ENCODE measurements at places on chromosomes 2 and 18.

- no peak for DNase-seq
Observed at GRCh38 chr18:32362484-32362883, 108.2 kb downstream of the GAREM1 start.

DNA sequence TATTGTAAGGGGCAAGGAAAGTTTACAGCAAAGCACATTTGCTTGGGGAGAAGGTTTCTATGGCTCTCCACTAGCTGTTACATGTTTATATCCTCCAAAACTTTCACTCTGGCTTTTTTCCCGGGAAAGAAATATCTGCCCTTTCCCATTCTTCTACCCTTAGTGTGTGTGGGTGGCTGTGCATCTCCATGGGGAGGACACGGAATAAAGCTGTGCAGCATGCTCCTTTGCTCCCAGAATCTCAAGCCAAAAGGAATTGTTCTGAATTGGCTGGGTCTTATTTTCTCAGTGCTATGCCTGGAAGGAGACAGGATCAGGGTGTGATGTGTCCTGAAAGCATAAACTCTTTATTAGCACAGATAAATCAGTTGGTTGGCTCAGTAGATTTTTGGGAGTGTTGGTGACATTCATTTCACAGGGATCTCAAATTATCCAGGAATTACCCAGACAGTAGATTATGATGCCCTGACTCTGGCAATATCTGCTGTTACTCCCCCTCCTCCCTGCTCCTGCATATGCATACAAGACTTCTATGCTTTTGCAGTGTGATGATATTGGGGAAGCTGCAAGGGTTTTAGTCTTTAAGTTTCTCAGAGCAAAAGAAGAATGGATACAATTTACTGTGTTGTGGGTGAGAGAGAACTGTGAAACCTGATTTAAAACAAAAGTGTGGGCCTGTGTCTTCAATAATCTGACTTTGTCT is 63.1 kb downstream of the PARD3B start:
- DNase-seq = peak; percentile 26

DNA sequence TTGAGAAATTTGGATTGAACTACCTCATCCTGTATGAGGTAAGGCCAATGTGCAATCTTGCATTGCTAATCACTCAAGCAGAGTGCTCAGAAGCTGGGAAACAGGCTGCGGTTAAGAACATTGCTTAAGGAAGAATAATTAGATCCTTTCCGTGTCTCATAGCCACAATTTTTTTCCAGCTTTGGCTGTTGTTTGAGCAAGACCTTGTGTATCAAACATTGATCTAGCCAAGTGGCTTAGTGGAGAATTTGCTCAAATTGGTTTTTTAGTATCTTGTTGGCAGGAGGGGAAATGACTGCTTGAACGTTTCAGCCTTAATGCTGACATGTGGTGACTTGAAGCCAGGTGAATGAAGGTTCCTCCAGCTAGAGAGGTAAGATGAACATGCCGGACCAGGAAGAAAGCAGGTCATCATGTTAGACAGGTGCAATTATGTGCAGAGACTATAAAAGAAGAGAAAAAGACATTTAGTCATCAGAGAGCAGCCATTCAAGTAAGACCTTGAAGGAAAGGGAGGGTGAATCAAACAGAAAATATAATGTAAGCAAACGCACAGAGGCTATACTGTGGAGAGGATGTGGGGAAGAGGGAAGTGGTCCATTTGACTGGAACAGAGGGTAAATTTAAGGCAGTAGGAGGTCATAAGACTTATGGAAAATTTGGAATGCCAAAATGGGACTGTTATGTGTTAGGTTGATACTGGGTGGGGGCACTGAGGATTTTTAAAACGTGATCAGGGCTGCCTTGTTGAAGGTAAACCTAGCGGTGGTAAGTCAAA is 98.9 kb upstream of the CYP1B1 start:
- no peak for DNase-seq

- no peak for DNase-seq
Observed at GRCh38 chr2:205407984-205408383, 274.3 kb upstream of the NRP2 start.

DNA sequence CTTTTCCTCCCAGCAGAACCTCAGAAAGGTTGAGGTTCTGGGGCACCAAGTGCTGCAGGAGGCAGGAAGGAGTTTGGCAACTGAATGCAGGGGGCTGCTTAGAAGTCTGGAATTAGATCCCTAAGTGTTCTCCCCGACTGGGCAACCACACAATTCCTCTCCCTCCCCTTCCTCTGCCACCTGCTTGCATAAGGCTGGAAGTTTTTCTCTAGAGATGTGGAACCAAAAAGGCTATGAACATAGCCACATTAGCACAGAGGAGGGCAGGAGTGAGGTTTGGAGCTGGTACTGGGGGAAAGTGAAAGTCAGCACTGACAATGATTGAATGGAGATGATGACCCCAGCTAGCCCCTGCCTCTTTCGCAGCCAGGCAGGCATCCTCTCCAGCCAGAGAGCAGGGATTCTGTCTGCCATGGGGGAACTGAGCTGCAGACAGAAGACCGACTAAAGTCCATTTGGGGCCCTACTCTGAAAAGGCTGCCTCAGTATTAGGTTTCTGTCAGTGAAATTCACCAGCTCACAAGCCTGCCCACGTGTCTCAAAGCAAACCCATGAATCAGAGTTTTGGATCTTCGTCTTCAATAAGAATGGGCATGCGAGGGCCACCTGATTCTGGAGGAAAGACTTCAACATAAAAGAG is 87.9 kb upstream of the ITGA6 start:
- DNase-seq = no peak

- peak; percentile 73 for DNase-seq
Observed at GRCh38 chr2:112048887-112049286, 6.2 kb upstream of the TMEM87B start.

GRCh38 chr2:42922790-42923579 is 130.6 kb upstream of the HAAO start:
- DNase-seq = peak; percentile 55

DNA sequence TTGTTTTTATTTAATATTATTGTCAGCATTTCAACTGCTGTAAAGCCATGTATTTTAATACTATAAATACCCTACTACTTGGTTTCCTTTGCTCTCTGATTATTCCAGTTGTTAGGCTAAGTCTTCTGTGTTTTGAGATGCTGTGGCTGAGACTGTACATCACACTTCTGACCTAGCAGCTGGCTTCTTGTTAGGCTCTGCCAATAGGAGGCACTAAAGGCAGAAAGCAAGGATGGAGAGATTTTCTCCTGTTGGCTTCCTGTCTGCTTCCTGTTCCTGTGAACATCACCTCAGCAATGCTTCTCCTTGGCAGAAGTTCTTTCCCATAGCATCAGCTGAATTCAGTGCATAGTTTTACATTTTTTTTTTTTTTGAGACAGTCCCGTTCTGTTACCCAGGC is 68.3 kb upstream of the YPEL5 start:
- no peak for DNase-seq

DNA sequence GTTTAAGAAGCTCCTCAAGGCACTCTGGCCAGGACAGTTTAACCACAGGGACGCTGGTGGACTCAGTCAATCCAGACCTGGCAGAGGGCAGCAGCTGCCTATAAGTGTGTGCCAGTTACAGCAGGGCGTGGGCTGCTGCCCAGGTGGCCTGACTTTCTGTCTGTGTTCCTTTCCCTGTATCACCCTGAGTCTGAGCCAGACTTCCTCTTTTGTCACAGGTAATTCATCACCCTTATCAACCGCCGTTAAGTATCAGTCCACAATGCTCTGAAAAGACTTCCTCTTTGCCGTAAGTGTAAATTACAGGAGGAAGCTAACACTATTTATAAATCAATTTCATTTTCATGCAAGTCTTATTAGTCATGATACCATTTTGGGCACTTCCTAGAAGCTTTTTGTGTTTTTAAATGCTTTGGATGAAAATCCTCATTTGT is 7.0 kb downstream of the LPIN1 start:
- peak; percentile 47 for DNase-seq

DNA sequence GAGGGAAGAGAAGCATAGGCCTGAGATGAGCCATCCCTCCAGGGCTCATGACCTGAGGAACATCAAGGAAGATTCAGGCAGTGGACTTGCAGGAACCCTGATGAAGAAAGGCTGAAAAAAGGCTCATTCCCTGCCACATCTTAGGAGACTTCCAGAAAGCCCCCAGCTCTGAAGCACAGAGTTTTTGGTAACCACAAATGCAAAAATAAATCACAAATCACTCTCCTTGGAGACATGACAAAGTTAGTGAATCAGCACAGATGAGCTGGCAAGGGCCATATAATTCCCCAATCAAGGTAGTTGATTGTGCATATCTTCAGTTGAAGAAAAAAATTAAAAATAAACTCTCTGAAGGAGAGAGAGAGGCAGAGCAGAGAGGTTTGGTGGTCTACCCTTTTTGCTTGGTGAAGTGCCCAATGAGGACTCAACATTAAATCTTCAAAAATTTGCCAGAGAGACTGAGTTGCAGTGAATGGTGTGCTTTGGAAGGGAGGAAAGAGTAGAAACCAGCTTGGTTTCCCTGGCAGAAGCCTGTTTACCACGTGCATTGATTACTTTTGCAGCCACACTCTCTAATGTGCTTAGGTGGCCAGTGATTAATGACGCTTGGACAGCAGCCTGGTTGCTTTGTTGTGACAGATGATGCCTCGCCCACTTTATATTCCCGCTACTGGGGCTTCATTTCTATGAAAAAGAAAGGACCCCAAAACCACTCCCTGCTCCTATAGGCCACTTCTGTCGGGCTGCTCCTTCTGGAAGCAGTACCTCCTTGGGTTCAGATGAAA is 257.4 kb upstream of the SLC14A2 start:
- no peak for DNase-seq

- no peak for DNase-seq
Observed at GRCh38 chr2:122886479-122887145, 1131.2 kb downstream of the TSN start.

- no peak for DNase-seq
Observed at GRCh38 chr2:36915627-36916026, 50.7 kb downstream of the STRN start.

DNA sequence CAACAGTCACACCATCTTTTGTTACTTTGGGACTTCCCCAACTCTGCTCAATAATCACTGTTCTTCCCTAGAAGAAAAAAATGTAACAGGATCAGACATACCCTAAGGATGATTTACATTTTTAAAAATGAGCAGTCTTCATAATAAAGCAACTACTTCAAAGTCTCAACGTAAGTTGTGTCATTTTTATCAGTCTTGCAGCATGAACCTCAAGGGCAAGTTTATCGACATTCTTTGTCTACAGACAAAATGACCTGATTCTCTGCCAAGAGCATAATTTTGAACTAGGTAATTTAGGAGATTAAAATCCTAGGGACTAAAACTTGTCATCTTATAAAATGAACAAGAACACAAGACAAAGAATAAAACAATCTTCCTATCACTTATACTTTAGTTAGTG is 2.3 kb downstream of the HSPD1 start:
- DNase-seq = no peak

GRCh38 chr2:85132397-85132796 is 795 bp upstream of the TCF7L1 start:
- no peak for DNase-seq

DNA sequence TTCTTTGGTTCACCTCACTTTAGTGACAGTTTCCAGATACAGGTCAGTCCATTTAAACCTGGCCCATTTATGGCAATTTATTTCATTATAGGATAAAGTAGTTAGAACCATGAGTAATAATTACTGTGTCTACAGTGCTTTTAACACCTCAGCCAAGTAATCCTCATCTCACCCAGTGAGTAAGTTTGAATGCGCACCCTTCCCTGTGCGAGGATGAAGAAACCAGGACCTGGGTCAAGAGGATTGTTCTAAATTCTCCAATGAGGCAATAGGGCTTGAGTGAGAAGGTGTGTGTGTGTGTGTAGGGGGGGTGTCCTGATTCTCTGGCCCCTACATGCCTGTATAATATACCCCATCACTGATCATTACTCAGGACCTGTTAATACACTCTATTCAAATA is 854 bp upstream of the MYO1B start:
- no peak for DNase-seq

- DNase-seq = no peak
Observed at GRCh38 chr2:234976479-234977227, 24.8 kb downstream of the SH3BP4 start.

DNA sequence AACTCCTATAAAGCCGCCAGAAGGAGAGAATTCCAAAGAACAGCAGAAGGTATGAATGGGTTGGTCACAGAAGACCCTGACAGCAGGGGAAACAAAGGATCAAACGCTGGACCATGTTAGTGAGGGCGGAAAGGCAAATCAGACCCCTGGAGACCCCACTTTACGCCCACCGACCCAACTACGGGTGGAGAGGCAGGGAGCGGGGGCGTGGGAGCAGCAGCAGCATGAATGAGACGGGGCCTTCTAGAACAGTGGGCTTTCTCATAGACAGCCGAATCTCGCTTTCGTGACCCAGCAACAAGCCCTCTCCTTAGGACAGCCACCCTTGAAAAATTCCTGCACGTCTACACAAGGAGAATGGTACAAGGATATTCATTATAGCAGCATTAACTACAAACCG is 191.0 kb downstream of the HDAC4 start:
- no peak for DNase-seq

GRCh38 chr2:131584940-131585339 is 57.3 kb downstream of the CCDC74A start:
- no peak for DNase-seq

DNA sequence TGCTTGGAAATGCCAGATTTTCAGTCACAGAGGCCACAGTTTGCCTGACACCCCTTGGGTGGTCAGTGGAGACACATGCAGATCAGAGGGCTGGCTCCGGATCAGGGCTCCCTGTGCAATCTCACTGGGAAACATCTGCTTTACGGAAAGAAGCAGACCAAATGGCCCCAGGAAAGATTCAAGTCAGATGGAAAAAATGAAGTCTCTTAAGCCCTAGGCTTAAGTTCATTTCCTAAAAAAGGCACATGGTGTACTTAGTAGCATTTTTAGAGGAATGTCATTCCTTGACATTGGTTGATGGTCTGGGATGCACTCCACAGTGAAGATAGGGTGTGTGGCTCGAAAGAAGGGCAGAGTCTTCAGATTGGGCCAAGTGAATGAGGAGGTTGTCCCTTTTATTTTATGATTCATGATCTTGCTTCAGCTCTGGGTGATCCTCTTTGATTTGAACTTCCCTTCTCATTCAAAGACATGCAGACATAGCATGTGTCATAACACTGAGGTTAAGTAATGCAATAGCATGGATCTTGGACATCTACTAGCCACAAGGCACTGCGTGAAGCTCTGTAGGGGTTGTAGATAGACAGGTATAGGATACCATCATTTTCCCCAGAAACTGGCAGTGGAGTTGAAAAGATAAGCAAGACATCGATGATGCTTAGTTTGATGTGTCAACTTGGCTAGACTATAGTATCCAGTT is 56.5 kb downstream of the KCNE4 start:
- no peak for DNase-seq

Measured in cerebellar cortex (tissue), 1 donor.